NCI-H524 (cell line): ENCODE measurements at places on chromosomes 6 and 20.

DNA sequence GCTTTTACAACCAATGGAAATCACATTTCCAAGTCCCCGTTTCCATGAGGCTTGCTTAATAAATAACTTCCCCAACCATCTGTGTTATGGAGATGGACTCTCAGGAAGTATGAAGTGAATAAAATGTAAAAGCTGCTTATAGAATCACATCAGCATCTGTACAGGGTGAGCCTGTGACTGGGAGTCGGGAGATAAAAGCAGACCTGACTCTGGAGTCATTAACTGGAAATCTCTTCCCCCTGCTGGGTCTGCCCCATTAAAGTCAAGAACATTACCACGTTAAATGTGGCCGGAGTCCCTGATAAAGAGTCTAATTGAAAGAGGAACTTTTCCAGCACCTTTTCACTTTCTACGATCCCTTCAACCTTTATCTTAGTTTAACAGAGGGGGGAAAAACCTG, 368.5 kb downstream of the DOK5 start:
- DNase-seq: no peak

DNA sequence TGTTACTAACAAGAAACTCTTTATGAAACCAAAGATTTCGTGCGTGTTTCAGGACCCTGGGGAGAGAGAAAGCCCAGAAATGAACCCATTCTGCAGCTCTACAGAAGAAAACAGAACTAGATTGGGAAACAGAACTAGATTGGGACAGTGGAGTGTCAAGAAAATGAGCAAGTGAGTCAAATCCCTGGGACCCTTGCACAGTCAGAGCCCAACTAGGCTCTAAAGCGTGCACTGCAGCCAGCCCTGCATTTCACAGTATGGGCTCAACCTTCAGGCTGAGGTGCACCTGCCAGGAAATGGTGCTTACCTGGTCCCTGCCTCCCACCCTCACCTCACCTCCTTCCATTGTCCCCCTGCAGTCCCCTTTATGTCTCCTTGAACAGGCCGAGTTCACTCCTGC, 39.7 kb downstream of the BFSP1 start:
- no peak for DNase-seq

GRCh38 chr6:137033828-137034227, 10.9 kb downstream of the IL20RA start:
- DNase-seq: no peak

GRCh38 chr6:23003671-23004467, 434.5 kb downstream of the HDGFL1 start:
- DNase-seq: peak; percentile 23

DNA sequence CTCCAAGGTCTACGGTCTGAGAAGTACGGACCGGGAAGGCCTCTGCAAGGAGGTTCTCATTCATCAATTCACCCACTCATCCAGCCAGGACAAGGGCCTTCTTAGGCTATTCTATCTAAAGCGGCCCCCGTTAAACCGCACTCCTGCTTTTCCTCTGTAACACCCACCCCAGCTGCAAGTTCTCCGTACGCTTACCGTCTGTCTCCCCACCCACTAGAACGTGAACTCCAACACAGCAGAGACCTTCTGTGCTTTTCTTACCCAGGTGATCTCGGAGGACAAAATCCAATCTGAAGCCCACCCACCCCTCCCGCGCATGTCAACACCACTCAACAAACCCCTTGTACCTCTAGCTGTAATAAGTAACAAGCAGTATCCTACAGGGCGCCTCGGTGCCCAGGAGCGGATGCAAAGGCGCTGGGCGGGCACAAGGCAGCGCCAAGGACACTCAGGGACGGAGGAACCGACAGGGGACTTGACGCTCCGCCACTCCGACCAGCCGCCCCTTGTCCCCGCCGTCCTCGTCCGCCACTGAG, 351 bp downstream of the AURKA start:
- DNase-seq: peak; percentile 52

- DNase-seq: no peak
Measured at GRCh38 chr20:62824476-62825332, 7.9 kb downstream of the COL9A3 start.

DNA sequence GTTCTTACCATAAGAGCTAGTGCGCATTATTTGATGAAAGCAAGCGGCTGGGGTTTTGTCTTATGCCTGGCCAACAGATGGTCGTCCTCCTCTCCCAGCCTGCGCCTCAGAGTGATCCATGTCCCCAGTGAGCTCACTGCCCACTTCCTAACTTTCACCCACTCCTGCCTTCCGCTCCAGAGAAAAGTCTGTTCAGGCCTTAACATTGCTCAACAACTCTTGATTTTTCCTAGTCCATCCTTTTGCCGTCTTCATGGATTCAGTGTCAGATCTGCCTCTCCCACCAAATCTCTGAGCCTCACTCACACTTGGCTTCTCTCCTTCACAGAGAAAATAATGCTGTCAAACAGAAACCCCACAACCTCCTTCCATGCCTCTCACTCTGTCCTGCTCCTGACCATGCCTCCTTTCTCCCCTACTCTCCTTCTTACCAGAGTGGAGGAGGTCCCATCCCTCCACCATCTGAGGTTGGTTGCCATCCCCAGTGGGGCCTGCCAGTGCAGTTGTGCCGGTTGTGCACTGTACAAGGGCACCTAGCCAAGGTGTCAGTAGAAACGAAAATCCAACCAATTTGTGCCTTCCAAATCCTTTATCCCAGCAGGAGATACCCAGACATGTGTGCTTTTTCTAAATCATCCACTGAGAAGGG, 58.9 kb upstream of the SRSF6 start:
- DNase-seq: no peak

DNA sequence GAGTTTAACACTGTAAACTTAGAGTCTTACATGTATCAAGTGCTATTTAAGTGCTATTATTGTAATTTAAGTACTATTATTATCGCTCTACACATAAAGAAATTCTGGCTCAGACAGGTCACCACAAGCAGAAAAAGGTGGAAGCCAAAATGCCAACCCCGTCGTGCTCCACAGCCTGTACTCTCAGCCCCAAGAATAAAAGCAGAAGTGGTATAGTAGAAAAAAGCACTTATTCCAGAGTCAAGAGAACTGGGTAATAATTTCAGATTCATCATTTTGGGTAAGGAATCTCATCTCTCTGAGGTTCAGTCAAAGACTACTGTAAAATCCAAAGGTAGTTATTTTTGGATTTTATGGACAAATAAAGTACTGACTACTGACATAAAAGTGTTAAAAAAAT, 943 bp downstream of the ZUP1 start:
- DNase-seq: no peak

GRCh38 chr6:170162011-170162774, 128.7 kb downstream of the DLL1 start:
- no peak for DNase-seq

DNA sequence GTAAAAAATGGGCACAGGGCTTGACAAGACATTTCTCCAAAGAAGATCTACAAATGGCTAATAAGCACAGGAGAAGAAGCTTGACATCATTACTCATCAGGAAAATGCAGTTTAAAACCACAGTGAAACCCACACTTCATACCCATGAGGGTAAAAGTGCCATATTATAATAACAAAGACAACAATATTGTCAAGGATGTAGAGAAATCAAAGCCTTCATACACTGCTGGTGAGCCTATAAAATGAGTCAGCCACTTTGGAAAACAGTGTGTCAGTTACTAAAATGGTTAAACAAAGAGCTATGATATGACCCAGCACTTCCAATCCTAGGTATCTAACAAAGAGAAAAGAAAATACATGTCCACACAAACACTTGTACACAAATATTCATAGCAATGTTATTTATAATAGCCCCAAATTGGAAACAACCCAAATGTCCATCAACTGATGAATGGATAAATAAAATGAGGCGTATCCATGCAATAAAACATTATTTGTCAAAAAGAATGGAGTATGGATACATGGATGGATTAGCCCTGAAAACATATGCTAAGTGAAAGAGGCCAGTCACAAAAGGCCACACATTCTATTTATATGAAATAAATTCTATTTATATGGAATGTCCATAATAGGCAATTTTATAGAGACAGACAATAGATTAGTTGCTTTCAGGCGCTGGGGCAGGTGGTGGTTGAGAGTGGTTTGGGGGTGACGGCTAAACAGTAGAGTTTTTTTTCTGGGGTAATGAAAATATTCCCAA, 11.5 kb upstream of the IL20RA start:
- no peak for DNase-seq

GRCh38 chr20:44962483-44962882, 2.3 kb upstream of the TOMM34 start:
- DNase-seq: no peak

DNA sequence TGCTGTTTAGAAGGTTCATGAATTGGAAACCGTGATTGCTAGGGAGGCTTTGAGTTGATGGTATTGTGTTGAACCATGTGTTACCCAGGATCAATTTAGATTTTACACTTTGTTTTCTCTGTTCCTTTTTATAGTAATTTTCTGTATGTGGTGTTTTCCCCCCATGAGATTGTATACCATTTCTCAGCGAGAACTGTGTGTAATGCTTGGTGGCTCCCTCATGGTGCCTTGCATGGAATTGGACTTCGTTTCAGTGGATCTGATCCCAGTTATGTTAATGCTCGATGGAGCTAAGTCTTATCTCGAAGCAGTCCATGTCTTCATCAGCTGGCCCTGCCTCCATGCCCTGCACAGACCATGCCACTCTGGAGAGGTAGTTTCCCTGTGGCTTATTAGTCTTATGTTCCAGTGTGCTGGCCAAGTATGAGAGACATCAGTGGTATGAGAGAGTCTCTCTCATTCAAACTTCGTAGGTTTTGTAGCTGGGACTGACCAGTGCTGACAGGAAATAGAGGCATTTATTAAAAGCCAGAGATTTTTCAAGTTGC, 18.7 kb downstream of the PTPN1 start:
- no peak for DNase-seq

DNA sequence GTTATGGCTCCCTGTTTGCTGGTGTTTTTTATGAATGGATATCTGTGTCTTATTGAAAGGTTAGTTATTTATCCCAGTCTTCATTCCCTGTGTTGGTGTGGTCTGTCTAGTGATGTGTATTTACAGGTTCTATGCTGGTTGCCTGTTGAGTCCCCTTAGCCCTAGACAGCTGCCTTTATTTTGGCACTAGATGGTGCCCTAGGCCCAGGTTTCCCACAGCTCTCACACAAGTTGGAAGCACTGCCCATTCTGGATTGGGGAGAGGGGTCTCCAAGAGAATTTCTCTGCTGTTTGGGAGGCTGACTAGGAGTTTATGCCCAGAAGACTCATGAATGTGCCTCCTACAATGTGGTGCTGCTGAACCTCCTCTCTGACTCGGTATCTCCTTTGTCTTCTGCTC, 12.4 kb downstream of the GRM1 start:
- DNase-seq: peak; percentile 70

GRCh38 chr6:142222022-142222421, 75.0 kb downstream of the VTA1 start:
- no peak for DNase-seq

DNA sequence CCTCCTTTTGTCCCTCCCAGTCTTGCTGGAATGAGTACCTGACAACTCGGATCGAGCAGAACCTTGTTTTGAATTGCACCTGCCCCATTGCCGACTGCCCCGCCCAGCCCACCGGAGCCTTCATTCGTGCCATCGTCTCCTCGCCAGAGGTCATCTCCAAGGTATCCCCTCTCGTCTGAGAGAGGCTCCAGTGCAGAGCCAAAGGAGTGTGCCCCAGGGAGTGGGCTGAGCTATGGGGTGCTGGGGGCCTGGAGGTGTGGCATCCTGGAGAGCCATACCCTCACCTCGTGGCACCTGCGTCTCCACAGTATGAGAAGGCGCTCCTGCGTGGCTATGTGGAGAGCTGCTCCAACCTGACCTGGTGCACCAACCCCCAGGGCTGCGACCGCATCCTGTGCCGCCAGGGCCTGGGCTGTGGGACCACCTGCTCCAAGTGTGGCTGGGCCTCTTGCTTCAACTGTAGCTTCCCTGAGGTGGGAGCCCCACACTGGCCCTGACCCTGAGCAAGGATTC, 8.8 kb downstream of the DNPH1 start:
- no peak for DNase-seq

GRCh38 chr6:53413326-53413725, 64.6 kb upstream of the ELOVL5 start:
- no peak for DNase-seq

DNA sequence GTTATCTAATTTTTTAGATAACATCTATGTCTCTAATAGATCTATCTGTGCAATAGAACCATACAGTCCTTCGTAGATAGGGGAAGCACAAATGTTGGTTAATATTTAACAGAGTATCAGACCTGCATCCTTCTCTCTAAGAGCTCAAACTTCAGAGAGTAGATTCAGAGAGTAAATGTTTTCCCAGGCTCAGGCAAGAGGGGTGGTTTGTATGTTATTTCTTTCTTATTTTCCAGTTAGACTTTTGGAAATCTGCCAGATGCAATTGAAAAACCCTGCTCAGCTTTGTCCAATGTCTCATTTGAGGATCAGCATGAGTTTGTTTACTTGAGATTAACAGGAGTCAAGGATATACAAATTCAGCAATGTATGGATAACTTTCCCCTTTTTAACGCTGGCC, 361.9 kb downstream of the BCKDHB start:
- no peak for DNase-seq

DNA sequence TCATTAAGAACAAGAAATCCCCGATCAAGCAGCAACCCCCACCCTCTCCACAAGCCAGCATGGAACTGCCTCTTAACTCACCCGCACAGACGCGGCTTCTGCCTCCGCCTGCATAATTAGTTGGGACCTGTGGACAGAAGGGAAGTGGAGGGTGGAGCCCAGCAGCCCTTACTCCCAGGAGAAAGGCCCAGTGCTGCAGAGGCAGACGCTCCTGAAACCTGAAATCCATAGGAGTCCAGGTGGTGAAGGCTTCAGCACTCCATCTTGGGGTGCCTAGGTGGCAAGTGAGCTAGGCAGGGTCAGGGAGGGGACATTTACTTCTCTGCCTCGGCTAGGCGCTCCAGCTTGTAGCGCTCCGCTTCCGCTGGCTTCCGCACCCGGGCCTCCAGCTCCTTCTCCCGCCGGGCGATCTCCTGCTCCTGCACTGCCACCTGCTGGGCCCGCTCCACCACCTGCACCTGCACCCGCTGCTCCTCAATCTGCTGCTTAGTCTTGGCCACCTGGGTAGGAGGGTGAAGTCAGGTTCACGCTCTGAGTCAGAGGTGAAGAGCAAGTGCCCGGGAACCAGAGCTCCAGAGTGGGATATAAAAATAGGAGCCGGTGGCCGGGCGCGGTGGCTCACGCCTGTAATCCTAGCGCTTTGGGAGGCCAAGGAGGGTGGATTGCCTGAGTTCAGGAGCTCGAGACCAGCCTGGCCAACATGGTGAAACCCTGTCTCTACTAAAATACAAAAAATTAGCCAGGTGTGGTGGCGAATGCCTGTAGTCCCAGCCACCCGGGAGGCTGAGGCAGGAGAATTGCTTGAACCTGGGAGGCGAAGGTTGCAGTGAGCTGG, 10.7 kb downstream of the TUBB start:
- DNase-seq: peak; percentile 82

DNA sequence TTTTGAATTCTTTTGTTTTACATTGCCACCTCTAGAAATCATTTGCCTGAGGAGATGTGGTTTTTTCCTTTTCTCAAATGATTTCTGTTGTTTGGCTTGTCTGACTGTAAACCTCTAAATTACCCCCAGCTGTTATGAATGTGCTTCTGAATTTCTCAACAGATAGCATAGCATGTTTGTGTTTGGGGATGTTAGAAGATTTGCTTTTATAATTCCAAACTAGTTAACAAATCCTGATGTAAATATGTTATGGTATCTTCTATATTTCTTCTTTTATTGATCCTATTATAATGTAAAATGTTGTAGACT, 31.6 kb upstream of the EZR start:
- no peak for DNase-seq
